ENCODE measurements at places on chromosomes 2 and 18. TPM values are rescaled to one million over a fixed set of nuclear protein-coding genes. Genes with fewer than 3 reads are reported as not detected.

The SLC4A5 gene
- 6.6 TPM for total RNA-seq

The ACP1 gene
- total RNA-seq: 101 TPM

The UGT1A8 gene
- not detected for total RNA-seq

The TAF4B gene
- 7.3 TPM for total RNA-seq

The STARD6 gene
- total RNA-seq: not detected

The ZEB2 gene
- 17.8 TPM for total RNA-seq

The HAAO gene
- 0.28 TPM for total RNA-seq

The POTEE gene
- 0.48 TPM for total RNA-seq

All from activated naive CD8-positive, alpha-beta T cell treated with anti-CD3 and anti-CD28 coated beads, Interleukin-2, amount 10 ng/mL, durations not matched to agents 7 days and 5 days (primary cell).